Endodermal cell (in vitro differentiated cells): ENCODE measurements at places on chromosomes 4 and X. TPM values are rescaled to one million over a fixed set of nuclear protein-coding genes. Genes with fewer than 3 reads are reported as not detected.

TLR10 gene
- total RNA-seq = not detected in 3 replicates

BANK1 gene
- 0.33 to 0.53 TPM (median 0.46 TPM) in 3 replicates for total RNA-seq

TMEM150C gene
- total RNA-seq = 19.5 and 29.3 TPM in 2 replicates

DCAF12L2 gene
- total RNA-seq = 3.0 to 3.7 TPM (median 3.4 TPM) in 3 replicates

PTPN13 gene
- 120 to 250 TPM (median 238 TPM) in 3 replicates for total RNA-seq

DNA sequence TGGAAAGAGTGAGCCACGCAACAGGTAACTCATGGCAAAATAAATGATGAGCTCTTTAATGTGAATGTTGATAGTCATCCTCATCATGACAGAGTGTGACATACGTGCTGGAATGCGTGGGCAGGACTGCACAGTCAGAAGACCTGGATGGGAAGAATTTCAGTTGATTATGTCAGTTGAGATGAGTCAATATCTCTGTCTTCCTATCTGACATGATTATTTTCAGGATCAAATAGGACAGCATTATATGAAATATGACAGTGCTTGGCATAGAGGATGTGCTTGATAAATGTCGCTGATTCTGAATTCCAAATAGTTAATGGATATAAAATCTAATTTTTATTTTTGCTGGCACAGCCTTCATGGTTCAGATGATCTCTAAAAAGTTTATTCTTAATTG lies 95.1 kb downstream of the IL15 start:
- H3K27me3 ChIP-seq = no peaks in the 10 kb centered on the region
- H3K4me3 ChIP-seq = no peak overlapping the region
- H3K4me1 ChIP-seq = no peaks in the 10 kb centered on the region
- H3K27ac ChIP-seq = no peak overlapping the region
- no peak for DNase-seq

DNA sequence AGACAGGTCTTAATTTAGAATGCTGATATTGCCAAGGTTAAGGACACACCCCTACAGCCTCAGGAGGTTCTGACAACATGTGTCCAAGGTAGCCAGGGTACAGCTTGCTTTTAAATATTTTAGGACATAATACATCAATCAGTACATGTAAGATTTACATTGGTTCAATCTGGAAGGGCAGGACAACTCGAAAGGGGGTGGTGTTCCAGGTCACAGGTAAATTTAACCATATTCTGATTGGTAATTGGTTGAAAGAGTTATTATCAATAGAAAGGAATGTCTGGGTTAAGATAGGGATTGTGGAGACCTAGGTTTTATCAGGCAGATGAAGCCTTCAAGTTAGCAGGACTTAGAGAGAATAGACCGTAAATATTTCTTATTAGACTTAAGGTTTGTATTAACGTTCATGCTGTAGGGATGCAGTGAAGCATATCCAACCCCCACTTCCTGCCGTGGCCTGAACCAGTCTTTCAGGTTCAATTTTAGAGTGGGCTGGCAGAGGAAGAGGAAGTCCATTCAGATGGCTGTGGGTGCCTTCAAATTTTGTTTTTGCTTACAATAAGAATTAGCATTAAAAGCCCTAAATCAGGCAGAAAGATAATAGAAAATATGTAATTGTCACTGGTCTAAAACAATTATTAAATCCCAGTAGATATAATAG lies 136.5 kb upstream of the GALNTL6 start:
- H3K36me3 ChIP-seq = no peaks in the 10 kb centered on the region
- H3K27me3 ChIP-seq = no peaks in the 10 kb centered on the region
- no peak for DNase-seq
- H3K27ac ChIP-seq = no peak overlapping the region

GRCh38 chr4:133149932-133150471 lies 908 bp downstream of the PCDH10 start:
- peak overlapping the region; percentile 98 for H3K4me3 ChIP-seq
- peaks cover 6% of the 10 kb centered on the region for H3K27me3 ChIP-seq
- H3K27ac ChIP-seq = no peak overlapping the region
- no peaks in the 10 kb centered on the region for H3K4me1 ChIP-seq
- no peak for DNase-seq
- H3K36me3 ChIP-seq = peaks cover 8% of the 10 kb centered on the region

DNA sequence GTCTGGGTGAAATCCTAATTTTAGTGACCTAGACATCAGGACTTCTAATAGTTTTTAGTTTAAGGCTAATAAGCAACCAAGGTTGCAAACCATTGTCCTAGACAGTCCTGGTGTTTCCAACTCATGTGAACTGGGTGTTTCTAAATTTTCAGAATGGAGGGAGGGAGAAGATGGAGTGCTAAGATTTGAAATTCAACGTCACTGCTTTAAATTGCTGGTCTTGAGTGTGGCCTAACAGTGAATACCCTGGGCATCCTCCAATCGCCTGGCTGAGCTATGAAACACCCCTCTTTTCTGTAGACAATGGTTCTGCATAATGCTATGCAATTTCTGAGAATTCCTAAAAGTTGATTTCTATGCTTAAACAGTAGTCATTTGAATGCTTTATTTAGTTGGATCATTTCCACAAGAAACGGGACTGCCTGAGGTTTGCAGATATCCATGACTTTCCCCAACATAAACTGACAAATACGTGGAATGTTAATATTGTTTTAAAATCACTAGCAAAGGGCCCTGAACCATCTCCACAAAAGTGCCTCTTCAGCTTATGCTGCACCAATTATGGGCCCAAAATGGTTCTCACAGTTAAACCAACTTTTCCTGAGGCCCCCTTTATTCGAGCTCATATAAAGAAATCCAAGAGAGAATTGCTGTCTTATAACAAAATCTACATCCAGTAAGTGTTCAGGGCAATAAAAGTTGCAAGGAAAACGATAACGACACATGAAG lies 1.1 kb downstream of the FBXL5 start:
- peak overlapping the region; percentile 85 for H3K27ac ChIP-seq
- DNase-seq = no peak
- peaks cover 13% of the 10 kb centered on the region for H3K4me1 ChIP-seq
- H3K27me3 ChIP-seq = no peaks in the 10 kb centered on the region
- no peaks in the 10 kb centered on the region for H3K36me3 ChIP-seq

DNA sequence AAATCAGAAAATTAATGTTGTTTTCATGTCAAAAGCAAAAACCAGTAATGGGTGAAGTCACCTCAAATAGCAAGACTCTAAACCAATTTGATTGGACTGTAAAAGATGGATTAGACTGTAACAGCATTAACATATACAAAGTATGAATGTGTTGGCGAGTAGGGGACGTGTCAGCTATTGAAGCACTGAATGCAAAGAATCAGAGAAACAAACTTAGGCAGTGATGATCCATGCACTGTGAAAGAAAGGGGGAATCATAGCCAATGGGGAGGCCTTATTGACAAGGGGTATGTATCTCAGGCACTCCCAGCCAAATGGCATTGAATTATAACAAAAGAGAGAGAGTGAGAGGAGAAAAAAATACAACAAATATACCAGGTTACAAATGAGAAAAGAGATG lies 30.5 kb upstream of the EIF4E start:
- H3K27ac ChIP-seq = no peak overlapping the region
- H3K27me3 ChIP-seq = no peaks in the 10 kb centered on the region
- no peaks in the 10 kb centered on the region for H3K4me1 ChIP-seq
- no peak for DNase-seq
- no peaks in the 10 kb centered on the region for H3K36me3 ChIP-seq
- no peak overlapping the region for H3K4me3 ChIP-seq

DNA sequence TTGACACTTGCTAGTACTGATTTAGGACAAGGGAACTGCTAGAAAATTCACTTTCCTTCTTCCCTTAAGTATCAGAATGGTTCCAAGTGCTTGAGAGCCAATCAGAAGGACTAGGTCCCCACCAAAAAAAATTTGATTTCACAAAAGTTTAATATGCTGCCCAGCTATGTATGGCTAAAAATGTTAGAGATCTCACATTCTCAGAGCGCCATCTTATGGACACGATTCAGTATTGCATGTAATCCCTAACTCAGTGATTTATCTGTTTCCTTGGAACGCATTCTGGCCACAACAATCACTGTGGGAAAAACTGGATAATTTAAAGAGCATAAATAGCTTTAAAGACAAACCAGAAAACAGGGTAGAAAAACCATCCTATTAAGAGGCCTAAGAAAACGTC lies 255.1 kb upstream of the GPC4 start:
- H3K27me3 ChIP-seq = no peaks in the 10 kb centered on the region
- no peak overlapping the region for H3K27ac ChIP-seq
- no peaks in the 10 kb centered on the region for H3K36me3 ChIP-seq
- H3K4me1 ChIP-seq = no peaks in the 10 kb centered on the region

DNA sequence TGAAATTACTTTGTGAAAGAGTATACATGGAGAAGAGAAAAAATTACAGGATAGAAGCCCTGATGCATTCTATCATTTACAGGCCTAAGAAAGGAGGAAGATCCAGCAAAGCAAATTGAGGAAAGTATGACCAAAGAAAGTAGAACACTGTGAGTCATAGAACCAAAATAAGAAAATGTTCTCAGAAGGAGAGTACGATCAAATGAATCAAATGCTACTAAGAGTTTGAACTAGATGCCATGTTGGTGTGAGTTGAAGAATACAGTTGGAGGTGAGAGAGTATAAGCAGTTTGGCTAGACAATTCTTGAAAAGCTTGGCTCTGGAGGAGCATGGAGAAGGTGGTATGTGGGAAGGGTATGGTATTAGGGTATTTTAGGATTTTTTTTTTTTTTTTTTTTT lies 161.8 kb downstream of the RPA4 start:
- no peak for DNase-seq
- no peaks in the 10 kb centered on the region for H3K4me1 ChIP-seq
- H3K36me3 ChIP-seq = no peaks in the 10 kb centered on the region

GRCh38 chr4:159307929-159308328 lies 205.1 kb downstream of the RAPGEF2 start:
- no peak for DNase-seq
- H3K36me3 ChIP-seq = peaks cover 9% of the 10 kb centered on the region
- H3K4me1 ChIP-seq = no peaks in the 10 kb centered on the region
- no peaks in the 10 kb centered on the region for H3K27me3 ChIP-seq
- no peak overlapping the region for H3K4me3 ChIP-seq
- H3K27ac ChIP-seq = no peak overlapping the region

DNA sequence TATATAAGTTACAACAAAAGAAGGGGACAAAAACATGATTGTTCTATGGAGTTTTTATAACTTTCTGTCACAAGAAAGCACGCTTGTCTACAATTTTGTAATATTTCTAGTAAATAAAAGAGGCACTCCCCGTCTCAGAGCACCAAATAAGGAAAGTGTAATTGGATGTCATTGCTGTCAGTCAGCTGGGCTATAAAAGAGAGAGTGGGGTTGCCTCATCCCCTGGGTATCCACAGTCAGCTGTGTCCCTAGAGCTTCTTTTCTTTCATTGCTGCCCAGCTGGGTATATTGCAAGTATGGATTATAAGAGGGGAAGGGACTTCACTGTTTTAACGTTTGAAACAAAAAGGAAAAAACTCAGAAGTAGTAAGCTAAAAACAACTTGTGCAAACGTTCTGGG lies 61.3 kb downstream of the NPNT start:
- no peaks in the 10 kb centered on the region for H3K27me3 ChIP-seq
- no peaks in the 10 kb centered on the region for H3K36me3 ChIP-seq
- H3K4me3 ChIP-seq = no peak overlapping the region

- H3K4me3 ChIP-seq = no peak overlapping the region
- no peaks in the 10 kb centered on the region for H3K36me3 ChIP-seq
- H3K27ac ChIP-seq = no peak overlapping the region
- peaks cover 50% of the 10 kb centered on the region for H3K27me3 ChIP-seq
These were observed 261.1 kb upstream of the GATB start for GRCh38 chr4:152021788-152022438.
